Fibroblast of lung (primary cell): ENCODE measurements at places on chromosomes 6 and 20. TPM values are rescaled to one million over a fixed set of nuclear protein-coding genes. Genes with fewer than 3 reads are reported as not detected.

GRCh38 chr20:48333707-48334106, 494.1 kb downstream of the PREX1 start:
- no peak for DNase-seq
- H3K36me3 ChIP-seq = no peaks in the 10 kb centered on the region
- no peaks in the 10 kb centered on the region for H3K27me3 ChIP-seq

DNA sequence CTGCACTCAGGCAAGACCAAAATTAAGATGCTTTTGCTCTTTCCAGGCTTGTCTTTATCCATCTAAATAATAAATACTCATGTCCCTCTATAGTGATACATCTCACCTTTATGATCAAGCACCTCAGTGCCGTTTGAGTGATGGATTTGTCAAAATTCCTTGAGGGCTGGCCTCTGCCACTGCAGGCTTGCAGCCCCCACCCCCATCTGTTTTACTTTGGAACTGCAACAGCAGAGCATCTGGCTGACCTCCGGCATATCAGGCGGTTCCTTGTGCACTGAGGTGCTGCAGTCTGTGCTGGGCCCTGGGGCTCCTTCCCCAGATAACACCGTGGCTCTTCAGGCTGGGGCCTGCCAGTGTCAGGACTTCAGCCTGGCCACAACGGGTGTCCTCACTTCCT, 386.9 kb downstream of the CDH26 start:
- no peak for DNase-seq
- H3K27ac ChIP-seq = no peak overlapping the region
- H3K4me1 ChIP-seq = no peaks in the 10 kb centered on the region

- no peak overlapping the region for H3K4me3 ChIP-seq
- no peak overlapping the region for H3K27ac ChIP-seq
- no peaks in the 10 kb centered on the region for H3K4me1 ChIP-seq
- H3K36me3 ChIP-seq = no peaks in the 10 kb centered on the region
These were observed 9.5 kb upstream of the ADGRG6 start for GRCh38 chr6:142292166-142292924.

GRCh38 chr6:71523548-71523947, 234.9 kb downstream of the OGFRL1 start:
- no peak overlapping the region for H3K4me3 ChIP-seq
- no peak for DNase-seq
- no peak overlapping the region for H3K27ac ChIP-seq
- H3K4me1 ChIP-seq = no peaks in the 10 kb centered on the region
- no peaks in the 10 kb centered on the region for H3K27me3 ChIP-seq
- H3K36me3 ChIP-seq = no peaks in the 10 kb centered on the region

The CAP2 gene
- 2.6 and 8.6 TPM in 2 replicates for total RNA-seq

- no peaks in the 10 kb centered on the region for H3K36me3 ChIP-seq
- DNase-seq = no peak
- H3K4me1 ChIP-seq = no peaks in the 10 kb centered on the region
- H3K27ac ChIP-seq = no peak overlapping the region
These were observed 4.1 kb upstream of the SPAG4 start for GRCh38 chr20:35611482-35611881.

GRCh38 chr6:13252790-13253189, 75.5 kb downstream of the TBC1D7 start:
- DNase-seq = no peak
- H3K4me3 ChIP-seq = no peak overlapping the region
- no peaks in the 10 kb centered on the region for H3K4me1 ChIP-seq
- no peak overlapping the region for H3K27ac ChIP-seq

DNA sequence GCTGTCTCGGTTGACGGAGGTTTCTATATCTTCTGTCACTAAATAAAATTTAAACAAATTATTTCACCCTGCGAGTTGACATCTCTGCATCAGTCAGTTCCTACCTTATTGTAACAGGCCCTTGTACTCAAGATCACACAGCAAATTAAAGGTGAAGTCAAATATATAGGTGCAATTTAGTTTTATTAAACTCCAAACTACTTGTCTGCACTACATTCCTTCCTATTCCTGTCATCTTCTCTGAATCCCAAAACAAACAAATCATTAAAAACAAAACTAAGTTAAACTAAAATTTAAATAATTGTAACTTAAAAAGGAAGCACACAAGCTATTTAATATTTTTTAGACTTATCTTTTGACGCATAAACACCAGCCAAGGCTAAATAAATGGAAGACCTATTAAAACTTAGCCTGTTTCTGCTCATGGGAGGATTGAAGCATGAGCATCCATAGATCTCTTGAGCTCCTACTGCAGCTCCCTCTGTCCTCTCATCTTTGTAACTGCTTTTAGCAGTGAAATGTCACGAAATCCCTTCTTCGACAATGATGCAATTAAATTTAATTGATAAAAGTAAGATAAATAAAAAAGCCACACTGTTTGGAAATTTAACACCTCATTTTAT, 1152.3 kb upstream of the GJE1 start:
- no peak overlapping the region for H3K4me3 ChIP-seq
- no peak overlapping the region for H3K27ac ChIP-seq
- H3K27me3 ChIP-seq = no peaks in the 10 kb centered on the region
- H3K4me1 ChIP-seq = no peaks in the 10 kb centered on the region
- H3K36me3 ChIP-seq = no peaks in the 10 kb centered on the region
- DNase-seq = peak; percentile 38

DNA sequence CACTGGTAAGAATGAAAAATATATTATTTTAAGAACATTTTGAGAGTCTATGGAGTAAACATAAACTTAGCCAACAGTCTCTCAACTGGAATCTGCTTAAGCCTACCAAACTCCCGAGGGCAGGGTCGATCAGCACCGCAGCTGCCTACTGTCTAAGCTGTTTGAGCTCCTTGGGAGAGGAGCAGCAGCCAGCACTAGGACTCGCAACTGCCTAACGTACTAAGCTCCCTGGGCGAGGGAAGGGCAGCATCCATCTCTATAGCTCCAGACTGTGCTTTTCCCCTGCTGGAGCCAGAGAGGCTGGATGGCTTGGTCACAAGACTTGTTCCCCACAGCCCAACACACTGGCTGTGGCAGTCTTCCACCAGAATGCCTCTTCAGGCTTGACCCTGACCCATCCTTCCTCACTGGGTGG, 96.4 kb downstream of the MOXD1 start:
- no peak overlapping the region for H3K27ac ChIP-seq
- no peak overlapping the region for H3K4me3 ChIP-seq

The KIAA1755 gene
- total RNA-seq = 2.8 and 3.1 TPM in 2 replicates

The PKIB gene
- total RNA-seq = 0.51 and 1.3 TPM in 2 replicates

The MACROD2 gene
- 1.0 and 1.7 TPM in 2 replicates for total RNA-seq

DNA sequence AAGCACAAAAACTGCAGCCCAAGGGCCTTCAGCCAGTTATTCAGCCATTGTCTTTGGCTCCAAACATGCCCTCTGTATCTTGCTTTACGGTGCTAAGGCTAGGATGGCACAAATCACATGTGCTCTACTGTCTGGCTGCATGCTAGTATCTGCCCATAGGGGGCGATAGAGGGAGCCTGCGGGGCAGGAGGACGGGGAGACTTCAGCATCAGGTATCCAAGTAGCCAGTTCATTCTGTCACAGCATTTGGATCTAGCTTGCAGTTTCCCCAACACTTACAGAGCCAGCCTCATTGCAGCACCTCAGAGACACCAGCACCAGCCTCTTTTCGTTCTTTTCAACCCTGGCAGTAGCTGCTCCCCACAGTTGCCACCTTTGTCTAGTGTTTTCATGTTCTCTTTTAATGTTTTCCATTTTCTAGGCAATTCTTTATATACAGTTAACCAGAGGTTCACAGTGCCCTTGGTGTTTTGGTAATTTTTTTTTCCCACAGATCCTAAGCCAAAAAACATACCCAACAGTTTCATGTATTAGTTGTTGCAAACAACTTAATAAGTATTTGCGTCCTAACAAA, 705.9 kb downstream of the PTPRT start:
- H3K27me3 ChIP-seq = no peaks in the 10 kb centered on the region
- H3K4me3 ChIP-seq = no peak overlapping the region
- DNase-seq = no peak
- no peaks in the 10 kb centered on the region for H3K4me1 ChIP-seq
- H3K36me3 ChIP-seq = no peaks in the 10 kb centered on the region

The CNR1 gene
- total RNA-seq = under 0.01 TPM in 1 of 2 replicates, not detected in the other

The RBBP8NL gene
- not detected in 2 replicates for total RNA-seq

DNA sequence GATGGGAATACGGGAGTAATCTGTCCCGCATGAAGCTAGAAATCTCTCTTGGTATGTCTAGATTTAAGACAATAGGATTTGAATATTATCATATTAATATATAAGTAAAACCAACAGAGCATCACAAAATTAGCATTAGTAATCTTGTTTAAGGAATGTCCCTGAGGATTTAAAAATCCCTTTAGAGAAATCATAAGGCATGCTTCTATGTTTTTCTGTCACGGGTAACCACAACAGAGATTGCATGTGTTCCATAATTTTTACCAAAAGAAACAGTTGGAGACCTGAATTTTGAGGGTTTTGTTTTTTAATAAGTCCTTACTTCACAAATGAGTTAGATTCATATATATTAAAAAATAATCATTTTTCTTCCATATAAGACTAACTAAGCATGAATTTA, 146.8 kb downstream of the GJA1 start:
- H3K27ac ChIP-seq = no peak overlapping the region
- DNase-seq = no peak
- H3K36me3 ChIP-seq = no peaks in the 10 kb centered on the region

- DNase-seq = no peak
- H3K4me3 ChIP-seq = no peak overlapping the region
- no peaks in the 10 kb centered on the region for H3K36me3 ChIP-seq
- no peaks in the 10 kb centered on the region for H3K27me3 ChIP-seq
- H3K27ac ChIP-seq = no peak overlapping the region
These were observed 2.6 kb downstream of the BACH2 start for GRCh38 chr6:90294008-90294511.

The SHLD1 gene
- 2.6 and 3.3 TPM in 2 replicates for total RNA-seq

GRCh38 chr6:31768363-31769257, 6.2 kb downstream of the SAPCD1 start:
- peaks cover under 1% of the 10 kb centered on the region for H3K4me1 ChIP-seq
- no peak overlapping the region for H3K27ac ChIP-seq
- no peak for DNase-seq
- H3K4me3 ChIP-seq = no peak overlapping the region
- H3K36me3 ChIP-seq = no peaks in the 10 kb centered on the region

The SNAI1 gene
- total RNA-seq = 0.26 and 0.66 TPM in 2 replicates

The NRSN2 gene
- total RNA-seq = 23.1 and 34.5 TPM in 2 replicates

DNA sequence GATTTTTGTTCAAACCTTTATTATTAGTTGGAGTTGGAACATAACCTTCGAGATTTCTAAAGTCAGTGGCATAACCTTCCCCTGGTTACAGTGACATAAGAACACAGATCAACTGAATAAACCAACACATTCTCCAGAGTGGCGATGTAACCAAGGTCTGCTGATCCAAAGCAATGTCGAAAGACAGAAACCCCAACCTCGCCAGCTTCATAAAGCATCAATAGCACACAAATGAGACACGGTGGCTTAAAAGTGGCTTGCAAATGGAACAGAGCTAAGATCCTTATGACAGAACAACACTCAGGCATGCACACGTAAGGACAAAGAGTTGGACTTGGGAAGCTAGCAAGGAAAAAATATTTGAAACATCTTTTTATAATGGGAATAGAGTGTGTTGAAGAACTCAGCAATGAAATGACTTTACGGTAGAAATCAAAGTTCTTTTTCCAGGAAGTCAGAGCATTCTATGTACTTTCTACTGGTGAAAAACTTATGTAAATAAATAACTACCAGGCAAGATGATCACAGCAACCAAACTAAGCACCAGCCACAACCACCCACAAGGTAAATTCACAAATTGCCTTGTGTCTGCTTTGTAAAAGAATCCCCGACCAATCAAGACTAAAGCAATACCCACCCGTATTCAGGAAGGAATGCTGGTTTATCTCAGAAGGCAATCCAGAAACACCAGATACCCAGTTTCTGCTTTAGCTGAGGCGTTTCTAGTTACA, 61.0 kb upstream of the NHSL1 start:
- no peak overlapping the region for H3K4me3 ChIP-seq
- H3K4me1 ChIP-seq = peaks cover 2% of the 10 kb centered on the region
- DNase-seq = no peak

DNA sequence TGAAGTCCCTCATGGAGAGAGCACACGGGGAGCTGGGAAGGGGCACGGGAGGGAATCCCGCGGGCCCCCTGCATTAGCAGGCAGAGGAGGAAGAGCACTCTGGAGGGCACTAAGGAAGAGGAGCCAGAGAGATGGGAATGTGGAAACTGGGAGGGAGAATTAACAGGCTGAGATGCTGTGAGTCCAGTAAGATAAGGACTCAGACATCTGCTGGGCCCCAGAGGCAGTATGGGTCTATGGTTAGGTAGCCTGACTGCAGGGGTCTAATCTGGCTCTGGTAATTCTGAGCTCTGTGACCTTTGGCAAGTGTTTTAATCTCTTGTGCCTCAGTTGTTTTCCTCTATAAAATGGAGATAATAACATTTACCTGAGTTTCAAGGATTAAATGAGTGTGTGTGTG, 15.7 kb upstream of the SRSF3 start:
- H3K27ac ChIP-seq = no peak overlapping the region
- no peaks in the 10 kb centered on the region for H3K27me3 ChIP-seq
- no peak for DNase-seq
- no peaks in the 10 kb centered on the region for H3K36me3 ChIP-seq

The OTOR gene
- not detected in 2 replicates for total RNA-seq

The FUT9 gene
- total RNA-seq = not detected in 2 replicates

DNA sequence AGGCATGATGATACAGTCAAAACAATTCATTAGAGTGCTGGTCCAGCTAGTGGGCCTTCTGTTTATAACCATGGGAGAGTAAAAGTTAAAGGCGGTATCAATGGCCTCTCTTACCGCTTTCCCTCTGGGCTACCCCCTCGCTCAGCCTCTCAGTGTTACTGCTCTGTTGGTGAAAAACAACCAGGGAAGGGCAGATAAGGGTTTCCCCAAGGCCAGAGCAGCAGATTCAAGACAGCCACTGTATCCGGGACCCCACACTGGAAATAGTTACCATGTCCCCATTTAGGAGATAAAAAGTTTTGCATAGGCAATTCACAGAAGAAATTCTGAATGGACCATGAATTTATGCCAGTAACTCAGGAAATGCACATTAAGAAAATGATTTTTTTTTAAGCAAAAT, 13.4 kb downstream of the SCGN start:
- H3K4me1 ChIP-seq = no peaks in the 10 kb centered on the region
- no peak overlapping the region for H3K27ac ChIP-seq
- no peak overlapping the region for H3K4me3 ChIP-seq
- no peak for DNase-seq
